ENCODE measurements at places on chromosomes 4 and X. TPM values are rescaled to one million over a fixed set of nuclear protein-coding genes. Genes with fewer than 3 reads are reported as not detected.

Gene ARL9
- 0.71 TPM for total RNA-seq

Gene MAGIX
- 1.4 TPM for total RNA-seq

Gene CYLC1
- total RNA-seq, result not detected

Gene GPAT3
- total RNA-seq, result 5.7 TPM

Gene TMEM271
- total RNA-seq, result not detected

Gene FNIP2
- 1.7 TPM for total RNA-seq

Gene IL21
- total RNA-seq, result not detected

Gene PCDH7
- total RNA-seq, result 55.4 TPM

Gene SORBS2
- total RNA-seq, result not detected

Gene HSD17B10
- total RNA-seq, result 72.7 TPM

Gene CXCL10
- not detected for total RNA-seq

Gene LONRF3
- 0.29 TPM for total RNA-seq

Gene ZFP42
- total RNA-seq, result not detected

Gene MAGEA9B
- total RNA-seq, result not detected

Gene PABPC5
- 1.2 TPM for total RNA-seq

Gene TAF7L
- 0.29 TPM for total RNA-seq

Gene LGI2
- not detected for total RNA-seq

Gene PARM1
- total RNA-seq, result 0.58 TPM

Gene AMBN
- total RNA-seq, result not detected

Gene GALNTL6
- not detected for total RNA-seq

Gene SAGE1
- total RNA-seq, result not detected

Gene RIPPLY1
- total RNA-seq, result not detected

Gene SLIT2
- 47.0 TPM for total RNA-seq

Gene FAM236B
- total RNA-seq, result not detected

Gene PRAF2
- 34.6 TPM for total RNA-seq

Gene ART3
- total RNA-seq, result not detected

Gene YTHDC1
- total RNA-seq, result 31.4 TPM

Gene FABP2
- not detected for total RNA-seq
